ENCODE measurements at places on chromosomes 11 and 22.
A peak's percentile ranks its signal among the peaks of the same experiment; 100 is the strongest.

- no peak for DNase-seq
Observed at GRCh38 chr11:27153136-27153535, 112.5 kb downstream of the BBOX1 start.

- no peak for DNase-seq
Observed at GRCh38 chr11:68211546-68211945, 1.6 kb downstream of the KMT5B start.

- DNase-seq = no peak
Observed at GRCh38 chr11:23423104-23423503, 562.8 kb upstream of the CCDC179 start.

DNA sequence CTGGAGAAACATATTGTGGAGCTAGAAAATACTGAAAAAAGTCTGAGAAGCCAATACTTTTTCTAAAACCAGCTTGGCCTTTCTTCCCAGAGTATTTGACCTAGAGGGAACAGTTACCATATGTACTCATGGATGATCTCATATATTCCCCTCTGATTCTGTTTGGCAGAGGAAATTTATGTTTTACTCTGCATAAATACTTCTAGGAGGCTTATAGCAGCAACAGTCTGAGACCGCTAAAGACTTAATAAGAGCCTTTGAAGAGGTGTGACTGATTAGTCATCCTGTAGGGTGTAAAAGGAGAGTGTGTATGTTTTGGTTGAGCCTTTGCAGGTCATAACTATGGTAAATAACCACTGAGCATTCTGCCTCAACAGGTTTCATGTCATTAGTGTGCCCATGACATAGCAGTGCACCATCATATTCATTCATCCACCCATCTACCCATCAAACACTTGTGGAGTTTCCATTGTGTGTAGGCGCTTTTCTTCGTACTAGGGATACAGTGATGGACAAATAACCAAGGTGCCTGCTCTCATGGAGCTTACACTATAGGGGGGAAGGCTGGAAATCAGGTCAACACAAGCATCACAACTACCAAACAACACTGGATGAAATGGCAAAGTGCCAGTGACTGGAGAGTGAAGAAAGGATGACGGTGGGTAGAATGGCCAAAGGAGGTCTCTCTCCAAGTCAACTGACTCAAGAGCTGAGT is 44.5 kb downstream of the TRAF6 start:
- DNase-seq = no peak

GRCh38 chr11:117836077-117836960 is 11.8 kb upstream of the FXYD2 start:
- DNase-seq = no peak

GRCh38 chr11:123719452-123719851 is 22.0 kb downstream of the ZNF202 start:
- no peak for DNase-seq

DNA sequence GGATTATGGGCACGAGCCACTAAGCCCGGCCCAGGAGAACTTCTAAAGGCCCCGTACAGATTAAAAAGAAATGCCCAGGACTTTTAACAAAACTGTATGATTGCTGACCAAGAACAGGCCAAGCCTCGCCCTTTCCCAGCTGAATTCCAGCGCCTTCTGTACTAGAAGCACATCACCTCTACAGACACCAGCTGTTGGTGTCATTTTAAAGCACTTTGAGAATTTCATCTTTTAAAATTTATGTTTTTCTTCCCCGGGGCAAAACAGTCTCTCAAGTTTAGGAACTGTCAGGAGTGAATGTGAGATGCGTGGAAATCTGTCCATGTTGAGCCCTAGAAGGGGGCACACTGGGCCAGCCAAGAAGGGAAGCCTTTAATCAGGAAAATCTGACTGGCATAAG is 362.4 kb downstream of the LARGE1 start:
- no peak for DNase-seq

- DNase-seq = no peak
Observed at GRCh38 chr11:34850334-34850733, 65.8 kb downstream of the APIP start.

DNA sequence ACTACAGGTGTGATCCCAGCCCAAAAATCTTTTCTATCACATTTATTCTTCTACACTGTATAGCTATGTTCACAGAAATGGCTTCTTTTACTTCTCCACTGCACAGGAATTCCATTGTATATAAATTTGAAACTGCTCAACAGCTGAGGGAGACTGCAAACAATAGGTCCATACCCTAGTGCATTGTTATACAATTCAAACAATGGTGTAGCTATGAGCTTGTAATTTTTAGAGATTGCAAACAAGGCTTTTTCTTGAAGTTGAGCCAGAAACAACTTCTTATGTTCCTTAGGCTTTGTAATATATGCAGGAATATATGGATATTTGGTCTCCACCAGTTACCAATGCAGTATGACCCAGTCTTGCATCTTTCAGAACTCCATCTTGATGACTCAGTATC is 19.5 kb upstream of the SIK3 start:
- no peak for DNase-seq

DNA sequence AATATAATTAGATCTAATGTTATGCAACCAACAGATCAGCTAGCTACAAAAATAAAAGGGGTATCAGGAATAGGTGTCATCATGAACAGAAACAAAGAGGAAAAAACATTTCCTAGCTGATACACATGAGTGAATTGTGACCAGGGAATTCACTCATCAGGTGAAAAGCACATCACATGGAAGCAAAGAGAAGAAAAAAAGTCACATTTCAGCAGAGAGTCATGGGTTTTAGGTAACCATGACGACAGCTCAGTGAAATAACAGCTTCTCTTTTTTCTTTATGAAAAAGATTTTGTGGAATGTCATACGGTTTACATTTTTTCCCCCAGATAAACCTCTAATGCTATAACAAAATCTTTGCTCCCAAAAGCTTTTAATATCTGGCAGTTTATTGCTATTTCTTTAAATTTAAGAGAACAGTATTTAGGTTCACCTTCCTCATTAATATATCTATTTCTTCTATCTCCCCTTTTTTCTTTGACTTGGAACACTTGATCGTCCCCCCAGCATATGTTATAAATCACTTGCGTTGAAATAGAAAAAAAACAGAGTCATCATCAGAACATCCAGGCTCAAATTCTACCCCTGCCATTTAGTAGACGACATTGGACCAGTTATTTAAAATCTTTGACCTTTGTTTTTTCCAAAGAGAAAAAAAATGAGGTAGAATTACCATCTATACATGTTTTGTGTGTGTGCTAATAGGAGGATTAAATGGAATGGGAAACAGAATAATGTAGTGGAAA is 5.3 kb downstream of the TYR start:
- DNase-seq = no peak

DNA sequence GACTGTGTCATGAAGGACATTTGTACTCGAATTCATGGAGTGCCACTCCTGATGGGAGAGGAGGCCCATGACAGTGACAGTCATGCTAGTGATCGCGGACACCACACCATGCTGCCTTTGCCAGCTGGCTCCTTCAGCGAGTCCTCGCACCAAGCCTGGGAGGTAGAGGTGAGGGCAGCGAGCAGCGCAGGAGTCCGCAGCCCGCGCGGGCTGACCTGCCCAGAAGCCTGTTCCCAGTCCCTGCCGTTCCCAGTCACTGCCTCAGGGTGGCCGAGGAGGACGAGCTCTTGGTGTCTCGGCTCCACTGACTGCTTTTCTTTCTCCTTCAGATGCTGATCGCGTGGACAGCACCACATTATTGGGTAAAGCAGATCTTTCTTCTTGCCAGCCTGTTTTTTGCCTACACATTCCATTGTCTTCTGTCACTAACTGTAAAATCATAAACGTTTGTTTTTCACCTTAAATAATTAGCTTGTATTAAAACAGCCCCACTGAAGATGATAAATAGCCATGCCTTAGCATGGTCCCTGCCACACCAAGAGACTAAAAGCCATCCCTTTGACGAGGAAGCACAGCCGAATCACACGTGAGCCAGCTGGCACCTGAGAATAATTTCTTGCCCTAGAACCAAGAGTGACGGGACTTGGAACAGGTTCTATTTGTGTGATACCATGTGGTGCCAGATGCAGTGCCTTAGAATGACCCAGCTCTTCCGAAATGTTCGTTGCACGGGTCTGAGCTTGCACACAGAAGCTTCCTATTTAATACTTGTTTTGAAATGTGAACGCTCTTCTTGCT is 25.5 kb downstream of the FAM118A start:
- DNase-seq = no peak

DNA sequence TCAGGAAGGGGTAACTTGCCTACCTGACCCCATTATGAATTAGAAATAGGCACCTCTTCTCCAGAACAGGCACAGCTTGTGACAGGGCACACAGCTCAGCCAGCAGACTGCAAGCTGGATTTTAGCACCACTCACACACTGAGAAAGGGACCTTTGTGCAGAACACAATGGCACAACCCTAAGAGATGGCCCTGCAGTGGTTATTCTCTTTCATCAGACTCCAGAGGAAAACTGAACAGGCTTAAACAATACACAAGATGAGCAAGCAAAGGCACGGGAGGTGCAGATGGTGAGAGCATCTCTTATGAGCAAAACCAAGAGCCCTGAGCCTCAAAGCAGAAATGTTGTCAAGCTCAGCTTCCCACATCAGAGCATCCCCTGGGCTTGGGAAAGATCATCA is 93.8 kb upstream of the LRRC55 start:
- DNase-seq = no peak

GRCh38 chr11:100769617-100770016 is 82.5 kb downstream of the ARHGAP42 start:
- DNase-seq = no peak

GRCh38 chr11:70175236-70175698 is 27.8 kb upstream of the FADD start:
- no peak for DNase-seq

DNA sequence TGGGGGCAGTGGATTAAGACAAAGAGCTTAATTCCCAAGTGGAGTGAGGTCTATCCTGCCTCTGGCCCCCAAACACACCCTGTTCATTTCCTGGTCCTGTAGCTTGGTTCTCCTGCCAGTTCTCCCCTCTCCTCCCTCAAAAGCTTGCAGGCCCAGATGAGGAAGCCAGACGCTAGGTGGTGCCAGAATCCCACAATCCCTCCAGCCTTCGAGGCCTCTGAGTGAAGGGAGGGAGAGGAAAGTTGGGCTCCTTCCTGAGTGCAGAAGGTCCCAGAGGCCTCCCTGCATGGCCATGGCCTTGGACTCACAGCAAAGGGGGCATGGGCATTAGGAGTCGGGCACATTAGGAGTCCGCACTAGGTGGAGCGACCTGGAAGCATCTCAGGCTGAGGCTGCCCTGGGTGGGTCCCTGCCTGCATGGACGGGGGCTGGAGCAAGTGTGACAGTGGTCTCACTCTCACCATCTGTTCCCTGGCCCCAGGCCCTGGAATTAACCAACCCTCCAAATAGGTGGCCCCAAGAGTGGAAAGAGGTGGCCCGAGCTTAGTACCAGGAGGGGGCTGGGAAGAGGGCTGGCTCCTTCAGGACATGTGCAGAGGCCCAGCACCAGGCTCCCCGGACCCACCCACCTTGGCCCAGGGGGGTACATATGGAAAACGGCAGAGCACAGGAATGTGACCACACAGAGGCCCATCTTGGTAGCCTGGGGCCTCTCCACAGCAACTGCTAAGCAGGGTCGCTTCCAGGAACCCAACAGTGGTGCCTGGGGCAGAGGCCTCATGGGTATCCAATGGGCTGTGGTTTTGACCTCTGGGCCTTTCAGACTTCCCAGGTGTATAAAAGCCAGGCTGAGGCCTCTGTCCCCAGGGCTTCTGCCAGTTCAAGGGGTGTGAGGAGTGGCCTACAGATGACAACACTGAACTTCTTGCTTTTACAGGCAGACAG is 5.2 kb downstream of the FXYD2 start:
- no peak for DNase-seq

DNA sequence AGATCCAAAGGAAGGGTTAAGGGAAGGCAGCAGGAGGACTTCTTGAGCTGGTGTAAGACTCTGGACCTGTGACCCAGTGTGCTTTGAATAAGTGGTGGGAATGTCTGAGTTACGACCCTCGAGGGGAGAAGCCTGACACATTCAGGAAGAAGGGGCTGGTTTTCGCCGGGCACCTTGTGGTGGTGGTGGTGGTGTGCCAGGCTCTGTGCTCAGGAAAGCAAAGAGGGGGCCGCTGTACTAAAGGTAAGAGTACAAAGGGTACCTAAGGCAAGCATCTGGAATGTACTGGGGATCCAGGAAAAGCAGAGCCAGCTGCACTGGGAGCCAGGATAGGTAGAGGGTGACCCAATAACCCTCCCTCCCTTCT is 6.3 kb downstream of the KLHL35 start:
- DNase-seq = no peak

DNA sequence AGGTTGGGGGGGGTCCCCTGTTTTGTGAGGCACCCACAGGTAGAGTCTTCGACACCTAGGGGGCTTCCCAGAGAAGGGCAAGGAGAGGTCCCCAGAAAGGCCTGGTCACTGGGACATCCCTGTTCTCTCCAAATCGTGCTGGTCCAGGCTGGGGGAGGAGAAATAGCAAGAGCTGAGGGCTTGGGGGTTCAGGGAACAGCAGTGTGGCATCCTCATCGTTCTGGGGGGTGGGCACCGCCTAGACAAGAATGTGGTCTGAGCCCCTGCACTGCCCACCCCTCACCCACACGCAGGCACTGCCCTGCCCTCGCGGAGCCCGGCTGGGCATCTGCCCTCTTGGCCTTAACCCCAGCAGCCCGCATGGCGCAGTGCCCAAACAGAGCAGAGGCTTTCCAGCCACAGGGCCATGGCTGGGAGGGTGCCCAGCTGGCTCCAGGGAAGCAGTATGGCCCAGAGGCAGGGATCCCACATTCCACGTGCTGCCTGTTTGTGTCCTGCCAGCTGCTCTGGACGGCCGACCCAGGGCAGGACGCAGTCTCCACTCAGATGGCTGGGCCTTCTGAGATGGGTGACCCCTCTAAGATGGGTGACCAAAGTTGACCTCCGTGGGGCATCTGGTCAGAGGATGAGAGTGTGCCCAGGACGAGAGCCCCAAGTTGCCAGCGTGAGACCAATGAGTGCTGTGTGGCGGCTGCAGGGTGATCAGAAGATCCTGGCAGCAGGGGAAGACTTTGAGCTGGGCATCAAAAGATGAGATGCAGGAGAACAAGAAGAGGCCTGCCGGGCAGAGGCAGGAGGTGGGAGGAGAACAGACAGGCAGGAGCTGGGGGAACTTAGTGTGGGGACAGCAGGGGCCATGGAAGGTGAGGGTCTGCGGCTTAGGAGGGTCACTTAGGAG is 14.4 kb downstream of the SCARF2 start:
- no peak for DNase-seq

DNA sequence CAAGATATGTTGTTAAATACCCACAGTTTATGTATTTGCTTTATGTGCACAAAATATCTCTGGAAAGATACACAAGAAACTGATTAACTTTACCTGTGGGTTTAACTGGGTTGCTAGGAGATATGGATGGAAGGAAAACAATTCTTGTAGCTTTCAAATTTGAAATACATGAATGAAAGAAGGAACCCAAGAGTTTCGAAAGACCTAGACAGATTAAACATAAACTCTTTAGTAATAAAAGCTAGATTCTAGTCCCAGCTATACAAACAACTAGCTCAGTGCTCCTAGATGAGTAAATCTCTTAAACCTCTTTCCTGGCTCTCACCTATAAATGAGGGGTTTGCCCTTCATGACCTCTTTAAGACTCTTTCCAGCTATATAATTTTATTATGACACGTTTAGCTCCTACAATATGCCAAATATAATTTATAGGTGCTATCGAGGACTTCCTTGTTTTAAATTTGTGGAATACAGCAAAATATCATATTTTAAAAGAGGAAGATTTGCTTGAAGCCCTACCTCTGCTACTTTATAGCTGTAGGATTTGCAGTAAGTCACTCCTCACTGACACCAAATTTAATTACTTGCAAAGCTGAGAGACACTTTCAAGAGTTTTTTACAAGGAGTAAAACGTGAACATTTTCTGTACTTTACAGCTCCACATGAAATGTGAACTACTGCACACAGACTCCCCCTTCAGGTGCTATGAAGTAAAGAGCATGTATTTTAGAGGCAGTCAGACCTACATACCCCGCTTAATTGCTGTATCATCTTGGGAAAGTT is 50.7 kb downstream of the RRAS2 start:
- peak; percentile 11 for DNase-seq
